ENCODE measurements at places on chromosomes 1 and 21. TPM values are rescaled to one million over a fixed set of nuclear protein-coding genes. Genes with fewer than 3 reads are reported as not detected.

DNA sequence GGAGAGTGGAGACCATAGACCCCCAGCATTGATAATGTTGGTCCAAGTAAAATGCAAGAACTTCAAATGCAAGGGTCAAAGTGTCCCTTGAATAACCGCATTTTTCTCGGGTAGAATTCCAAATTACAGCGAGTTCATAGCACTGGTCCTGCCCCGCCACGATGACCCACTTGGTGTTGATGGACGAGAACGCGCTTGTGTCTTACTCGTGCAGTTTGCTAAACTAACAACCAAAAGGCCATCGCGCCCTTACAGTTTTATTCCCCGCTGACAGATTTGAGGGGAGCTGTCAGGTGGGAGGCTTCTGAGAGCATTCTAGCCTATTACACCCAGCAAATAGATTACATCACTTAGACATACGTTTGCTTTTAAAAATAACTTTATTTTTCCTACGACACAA, 17.3 kb upstream of the TSPEAR start:
- H3K36me3 ChIP-seq: no peaks in the 10 kb centered on the region
- no peak for DNase-seq
- H3K27me3 ChIP-seq: peaks cover 3% of the 10 kb centered on the region
- peaks cover 3% of the 10 kb centered on the region for H3K4me1 ChIP-seq
- H3K4me3 ChIP-seq: no peak overlapping the region

GRCh38 chr1:21262293-21263051, 27.8 kb downstream of the ECE1 start:
- H3K27ac ChIP-seq: peak overlapping the region; percentile 85
- H3K4me1 ChIP-seq: peaks cover 37% of the 10 kb centered on the region
- H3K27me3 ChIP-seq: no peaks in the 10 kb centered on the region
- no peak overlapping the region for H3K4me3 ChIP-seq
- peaks cover 57% of the 10 kb centered on the region for H3K36me3 ChIP-seq

- no peaks in the 10 kb centered on the region for H3K36me3 ChIP-seq
- no peaks in the 10 kb centered on the region for H3K4me1 ChIP-seq
- H3K4me3 ChIP-seq: no peak overlapping the region
These were observed 34.8 kb upstream of the ZBTB40 start for GRCh38 chr1:22416555-22417454.

DNA sequence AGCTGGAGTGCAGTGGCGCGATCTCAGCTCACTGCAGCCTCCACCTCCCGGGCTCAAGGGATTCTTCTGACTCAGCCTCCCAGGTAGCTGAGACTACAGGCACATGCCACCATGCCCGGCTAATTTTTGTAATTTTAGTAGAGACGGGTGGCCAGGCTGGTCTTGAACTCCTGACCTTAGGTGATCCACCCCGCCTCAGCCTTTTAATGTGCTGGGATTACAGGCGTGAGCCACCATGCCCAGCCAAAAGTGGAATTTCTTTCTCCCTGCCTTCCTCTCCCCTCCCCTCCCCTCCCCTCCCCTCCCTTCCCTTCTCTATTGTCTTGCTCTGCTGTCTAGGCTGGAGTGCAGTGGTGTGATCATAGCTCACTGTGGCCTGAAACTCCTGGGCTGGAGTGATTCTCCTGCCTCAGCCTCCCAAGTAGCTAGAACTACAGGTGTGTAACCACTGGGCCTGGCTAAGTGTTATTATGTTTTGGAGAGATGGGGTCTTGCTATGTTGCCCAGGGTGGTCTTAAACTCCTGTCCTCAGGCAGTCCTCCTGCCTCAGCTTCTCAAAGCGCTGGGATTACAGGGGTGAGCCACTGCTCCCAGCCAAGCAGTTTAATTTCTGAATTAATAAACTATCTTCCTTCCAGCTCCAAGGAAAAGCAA, 10.0 kb upstream of the MACF1 start:
- H3K27me3 ChIP-seq: no peaks in the 10 kb centered on the region
- H3K36me3 ChIP-seq: no peaks in the 10 kb centered on the region
- H3K4me3 ChIP-seq: no peak overlapping the region
- no peak for DNase-seq
- H3K27ac ChIP-seq: peak overlapping the region; percentile 90

DNA sequence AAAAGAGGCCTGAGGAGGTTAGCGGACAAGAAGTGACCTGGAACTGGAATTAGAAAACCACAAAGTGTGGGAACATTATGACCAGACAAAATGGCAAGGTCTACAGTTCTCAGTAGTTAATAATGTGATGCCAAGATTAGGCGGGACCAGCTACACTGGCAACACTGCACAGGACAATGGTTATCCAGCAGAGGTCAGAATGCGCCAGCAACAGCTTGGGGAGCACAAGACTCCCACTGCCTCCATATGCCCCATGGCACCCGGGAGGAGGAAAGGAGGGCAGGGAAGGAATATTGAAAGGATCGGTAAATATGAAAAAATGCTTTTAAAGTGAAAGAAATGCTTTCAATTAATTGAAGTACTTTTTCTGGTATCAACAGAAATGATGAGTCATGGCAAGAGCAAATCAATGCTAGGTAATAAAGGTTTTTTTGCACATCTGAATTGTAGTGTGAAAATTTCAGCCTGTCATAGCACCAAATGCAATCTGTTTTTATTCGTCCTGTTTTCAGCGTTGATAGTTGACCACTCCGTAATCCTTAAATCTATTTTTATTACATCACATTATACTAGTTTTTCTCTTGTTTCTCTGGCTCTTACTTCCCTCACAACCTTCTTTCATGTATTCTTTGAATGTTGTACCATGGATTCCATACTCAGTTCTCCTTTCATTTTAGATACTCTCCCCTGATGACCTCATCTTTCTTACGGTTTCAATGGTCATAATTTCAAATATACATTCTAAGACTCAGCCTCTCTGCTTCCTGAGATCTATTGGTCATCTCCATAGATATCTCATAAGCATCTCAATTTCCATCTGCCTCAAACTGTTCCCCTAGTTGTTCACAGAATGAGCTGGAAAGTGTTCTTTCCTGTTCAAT, 30.7 kb downstream of the VCAM1 start:
- no peaks in the 10 kb centered on the region for H3K36me3 ChIP-seq
- no peak overlapping the region for H3K27ac ChIP-seq
- no peaks in the 10 kb centered on the region for H3K27me3 ChIP-seq
- no peaks in the 10 kb centered on the region for H3K4me1 ChIP-seq
- H3K4me3 ChIP-seq: no peak overlapping the region

DNA sequence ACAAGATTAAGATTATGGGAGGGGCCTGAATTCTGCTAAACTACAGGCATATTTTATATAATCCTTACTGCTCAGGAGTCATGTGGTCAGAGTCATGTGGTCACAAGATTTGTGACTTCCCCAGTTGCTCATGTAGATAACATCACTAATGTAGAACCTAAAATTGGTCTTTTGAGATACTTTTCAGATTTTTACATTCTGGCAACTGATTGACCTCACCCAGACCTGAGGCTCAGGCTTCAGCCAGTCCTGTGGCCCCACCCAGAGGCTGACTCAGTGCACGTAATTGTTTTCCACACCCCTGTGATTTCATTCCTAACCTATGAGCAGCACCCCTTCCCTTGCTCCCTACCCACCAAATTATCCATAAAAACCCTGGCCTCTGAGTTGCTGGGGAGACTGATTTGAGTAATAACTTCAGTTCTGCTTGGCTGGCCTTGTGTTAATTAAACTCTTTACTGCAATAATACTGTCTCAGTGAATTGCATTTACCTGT, 41.7 kb upstream of the ZNF326 start:
- H3K4me1 ChIP-seq: no peaks in the 10 kb centered on the region
- H3K27ac ChIP-seq: no peak overlapping the region
- H3K27me3 ChIP-seq: no peaks in the 10 kb centered on the region
- H3K36me3 ChIP-seq: no peaks in the 10 kb centered on the region
- no peak for DNase-seq

- DNase-seq: no peak
- no peaks in the 10 kb centered on the region for H3K27me3 ChIP-seq
- no peaks in the 10 kb centered on the region for H3K36me3 ChIP-seq
- no peak overlapping the region for H3K4me3 ChIP-seq
- no peaks in the 10 kb centered on the region for H3K4me1 ChIP-seq
These were observed 120.5 kb downstream of the IER5 start for GRCh38 chr1:181208967-181209366.

DNA sequence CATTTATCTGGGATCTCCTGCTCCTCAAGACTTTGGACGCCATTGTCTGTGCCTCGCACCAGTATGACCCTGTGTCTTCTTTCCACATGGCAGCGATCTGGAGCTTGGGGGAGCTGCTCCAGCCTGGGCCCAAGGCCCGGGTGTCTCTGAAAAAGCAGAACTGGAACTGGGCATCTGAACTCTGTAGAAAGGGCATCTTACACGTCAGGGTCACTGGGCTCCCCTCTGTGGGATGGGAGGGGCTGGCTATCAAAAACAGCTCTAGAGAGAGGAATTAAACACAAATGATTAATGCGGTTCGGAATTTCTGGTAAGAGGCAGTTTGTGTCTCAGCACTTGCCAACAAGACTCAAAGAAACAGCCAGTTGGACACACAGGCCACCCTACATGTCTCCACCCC, 16.1 kb downstream of the FCRL1 start:
- DNase-seq: no peak

GRCh38 chr1:201758499-201759050, 70.4 kb upstream of the IPO9 start:
- H3K27ac ChIP-seq: no peak overlapping the region
- no peak overlapping the region for H3K4me3 ChIP-seq
- DNase-seq: no peak
- H3K36me3 ChIP-seq: no peaks in the 10 kb centered on the region
- H3K4me1 ChIP-seq: peaks cover 15% of the 10 kb centered on the region

DNA sequence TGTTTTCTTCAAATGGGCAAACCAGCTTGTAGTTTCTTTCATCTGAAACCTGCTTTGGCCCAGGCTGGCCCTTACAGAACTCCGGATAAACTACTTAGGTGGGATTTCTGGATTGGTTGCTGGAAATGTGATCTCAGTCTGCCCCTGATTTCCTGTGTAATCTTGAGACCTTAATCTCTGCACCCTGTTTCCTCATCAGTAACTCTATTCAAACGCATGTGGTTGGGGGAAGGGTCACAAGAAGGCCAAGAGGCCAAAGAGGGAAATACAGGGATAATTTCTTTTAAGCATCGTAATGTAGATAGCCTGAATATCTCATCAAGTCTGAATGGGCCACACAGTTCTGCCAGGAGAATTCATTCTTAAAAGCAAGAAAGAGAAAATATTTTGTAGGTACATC, 483.6 kb downstream of the LTN1 start:
- H3K27me3 ChIP-seq: no peaks in the 10 kb centered on the region
- no peaks in the 10 kb centered on the region for H3K4me1 ChIP-seq
- no peaks in the 10 kb centered on the region for H3K36me3 ChIP-seq
- no peak overlapping the region for H3K27ac ChIP-seq
- DNase-seq: no peak
- H3K4me3 ChIP-seq: no peak overlapping the region

- H3K36me3 ChIP-seq: no peaks in the 10 kb centered on the region
- peaks cover 16% of the 10 kb centered on the region for H3K4me1 ChIP-seq
- H3K27me3 ChIP-seq: no peaks in the 10 kb centered on the region
These were observed 3.6 kb upstream of the VPS26C start for GRCh38 chr21:37270576-37271365.

DNA sequence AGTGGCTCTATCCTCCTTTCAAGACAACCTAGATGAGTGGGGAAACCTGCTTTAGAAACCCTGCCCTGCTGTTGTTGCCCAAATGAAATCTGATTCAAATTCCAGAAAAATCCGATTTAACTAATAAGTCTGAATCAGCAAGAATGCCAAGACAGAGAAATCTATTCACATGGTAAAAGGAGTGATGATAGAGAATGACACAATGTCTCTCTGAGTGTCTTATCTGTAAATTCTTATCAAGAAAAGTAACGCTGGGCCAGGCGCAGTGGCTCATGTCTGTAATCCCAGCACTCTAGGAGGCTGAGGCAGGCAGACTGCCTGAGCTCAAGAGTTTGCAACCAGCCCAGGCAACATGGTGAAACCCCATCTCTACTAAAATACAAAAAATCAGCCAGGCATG, 13.7 kb upstream of the GUCA2A start:
- H3K36me3 ChIP-seq: peaks cover 8% of the 10 kb centered on the region
- no peak for DNase-seq
- H3K27me3 ChIP-seq: no peaks in the 10 kb centered on the region
- peaks cover 34% of the 10 kb centered on the region for H3K4me1 ChIP-seq

GRCh38 chr1:6259491-6260362, 1.2 kb downstream of the GPR153 start:
- peak overlapping the region; percentile 71 for H3K27ac ChIP-seq
- H3K27me3 ChIP-seq: no peaks in the 10 kb centered on the region
- peak; percentile 95 for DNase-seq
- H3K4me1 ChIP-seq: peaks cover 27% of the 10 kb centered on the region
- no peaks in the 10 kb centered on the region for H3K36me3 ChIP-seq

- H3K36me3 ChIP-seq: no peaks in the 10 kb centered on the region
- no peaks in the 10 kb centered on the region for H3K27me3 ChIP-seq
- no peak for DNase-seq
- no peak overlapping the region for H3K4me3 ChIP-seq
- no peaks in the 10 kb centered on the region for H3K4me1 ChIP-seq
These were observed 13.8 kb upstream of the RNF11 start for GRCh38 chr1:51222136-51222787.

DNA sequence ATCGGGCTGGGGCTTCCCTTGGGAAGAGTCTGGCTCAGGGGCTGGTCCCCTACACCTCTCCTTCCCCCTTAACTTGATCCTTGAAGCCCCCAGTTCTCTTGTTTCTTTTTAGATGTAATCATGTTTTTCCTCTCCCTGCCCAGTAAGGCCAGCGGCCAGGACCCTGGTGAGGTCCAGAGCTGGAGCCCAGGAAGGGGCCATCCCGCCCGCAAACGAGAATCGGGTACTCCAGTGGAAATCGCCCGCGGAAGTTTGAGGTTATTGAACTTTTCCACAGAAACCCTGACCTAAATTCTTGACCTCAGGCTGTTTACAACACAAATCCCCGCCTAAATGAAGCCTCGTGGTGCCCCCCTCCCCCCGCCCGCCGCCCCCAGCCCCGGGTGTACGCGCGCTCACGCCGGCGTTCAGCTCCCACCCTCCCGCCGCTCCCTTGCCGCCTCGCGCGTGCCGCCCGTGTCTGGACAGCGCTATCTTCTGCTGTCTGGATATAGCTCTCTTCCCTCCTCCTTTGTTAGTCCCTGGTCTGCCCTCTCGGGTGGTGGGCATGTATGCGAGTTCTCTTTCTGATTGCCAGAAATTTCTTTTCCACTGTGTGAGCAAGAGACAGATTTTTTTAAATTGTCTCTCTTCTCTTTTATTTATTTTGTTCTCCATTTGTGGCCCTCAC, 165.9 kb upstream of the CACNA1E start:
- no peaks in the 10 kb centered on the region for H3K36me3 ChIP-seq
- H3K27me3 ChIP-seq: peaks cover 86% of the 10 kb centered on the region
- H3K4me3 ChIP-seq: no peak overlapping the region
- no peak overlapping the region for H3K27ac ChIP-seq
- peaks cover 10% of the 10 kb centered on the region for H3K4me1 ChIP-seq

- no peaks in the 10 kb centered on the region for H3K36me3 ChIP-seq
- H3K27ac ChIP-seq: no peak overlapping the region
- H3K27me3 ChIP-seq: no peaks in the 10 kb centered on the region
These were observed 22.8 kb downstream of the LCE3E start for GRCh38 chr1:152543820-152544219.

The RNF220 gene
- polyA plus RNA-seq: 80.6 TPM

The SLC35D1 gene
- 4.8 TPM for polyA plus RNA-seq

The ZBTB8B gene
- not detected for polyA plus RNA-seq

The NTNG1 gene
- 0.73 TPM for polyA plus RNA-seq

The IFNLR1 gene
- 4.2 TPM for polyA plus RNA-seq

The KCNN3 gene
- polyA plus RNA-seq: 1.5 TPM
